ENCODE measurements at places on chromosomes 16 and 17.

GRCh38 chr17:14067347-14067746 lies 2.0 kb upstream of the COX10 start:
- no peak for DNase-seq

- no peak for DNase-seq
Observed at GRCh38 chr16:80175011-80175410, 365.8 kb upstream of the DYNLRB2 start.

- no peak for DNase-seq
Observed at GRCh38 chr16:29714972-29715371, 30.8 kb downstream of the C16orf54 start.

- no peak for DNase-seq
Observed at GRCh38 chr17:28792877-28793661, 49.3 kb downstream of the TRAF4 start.

DNA sequence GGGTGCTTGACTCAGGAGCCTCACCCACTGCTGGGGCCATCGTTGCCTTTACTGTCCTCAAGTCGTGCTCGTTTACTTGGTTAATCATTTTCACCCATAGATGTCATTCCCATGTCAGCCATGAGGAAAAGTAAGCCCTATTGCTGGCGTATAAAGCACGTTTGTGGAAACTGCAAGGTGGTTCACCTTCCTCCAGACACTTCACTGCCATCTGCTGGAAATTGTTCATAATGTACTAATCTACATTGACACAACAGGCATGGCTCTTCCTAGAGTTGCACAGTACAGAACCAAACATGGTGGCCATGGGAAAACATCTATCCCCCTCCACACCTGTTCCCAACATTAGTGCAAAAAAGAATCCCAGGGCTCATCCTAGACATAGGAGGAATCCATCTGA lies 116.6 kb downstream of the ZNF18 start:
- no peak for DNase-seq

- DNase-seq, result no peak
Observed at GRCh38 chr17:61232871-61233270, 166.8 kb upstream of the TBX2 start.

- no peak for DNase-seq
Observed at GRCh38 chr16:2745961-2746360, 6.5 kb upstream of the SRRM2 start.

GRCh38 chr17:8068736-8069586 lies 18.6 kb downstream of the ALOX12B start:
- no peak for DNase-seq

DNA sequence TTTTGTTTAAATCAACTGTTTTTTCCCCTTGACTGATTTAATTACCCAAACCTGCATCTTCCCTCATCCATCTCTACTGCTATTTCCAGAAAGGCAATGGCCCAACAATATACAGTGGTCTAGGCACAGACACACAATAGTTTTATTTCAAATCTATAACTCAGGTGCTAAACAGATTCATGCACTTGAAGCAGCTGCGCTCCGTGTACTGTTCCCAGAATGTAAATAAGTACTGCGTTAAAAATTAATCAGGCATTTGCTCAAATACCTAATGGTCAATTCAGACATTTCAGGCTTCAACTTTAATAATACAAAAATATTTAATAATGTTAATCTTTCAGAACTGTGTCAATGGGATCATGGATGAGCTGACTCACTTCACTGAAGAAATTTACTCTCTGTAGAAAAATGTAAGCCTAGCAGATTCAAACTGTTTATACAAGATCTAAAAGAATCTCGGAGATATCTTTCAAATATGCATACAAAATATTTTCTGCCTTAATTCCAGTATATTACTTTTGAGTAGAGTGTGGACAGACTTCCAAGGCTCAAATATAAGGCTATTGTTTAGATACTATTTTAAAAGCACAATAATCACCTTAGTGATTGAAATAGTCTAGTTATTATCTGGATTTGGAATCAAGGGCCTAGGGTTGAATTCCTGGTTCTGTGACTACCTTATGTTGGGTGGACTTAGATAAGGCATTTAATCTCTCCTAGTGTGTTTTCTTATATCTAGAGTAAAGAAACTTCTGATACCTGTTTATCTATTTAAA lies 97.4 kb upstream of the PSMD7 start:
- DNase-seq, result no peak

DNA sequence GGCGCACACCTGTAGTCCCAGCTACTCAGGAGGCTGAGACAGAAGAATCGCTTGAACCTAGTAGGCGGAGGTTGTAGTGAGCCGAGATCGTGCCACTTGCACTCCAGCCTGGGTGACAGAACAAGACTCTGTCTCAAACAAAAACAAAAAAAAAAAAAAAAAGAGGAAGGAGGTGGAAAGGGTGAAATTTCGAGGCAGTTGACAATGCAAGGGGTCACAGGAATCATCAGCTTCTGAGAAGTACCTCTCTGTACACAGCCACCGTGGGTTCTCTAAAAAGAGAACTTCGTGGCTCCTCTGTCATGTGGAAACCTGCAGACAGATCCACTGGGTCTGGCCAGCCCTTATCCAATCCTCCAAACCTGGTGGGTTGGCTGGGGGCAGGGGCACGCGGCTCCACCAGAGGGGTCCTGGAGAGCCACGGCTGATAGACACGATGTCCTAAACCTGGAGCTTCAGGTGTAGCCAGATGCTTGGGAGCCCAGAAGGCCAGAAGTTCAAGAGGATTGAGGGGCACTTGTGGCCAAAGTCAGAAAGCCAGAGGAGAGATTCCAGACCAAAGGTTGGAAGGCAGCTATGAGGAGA lies 540 bp upstream of the CD300LF start:
- DNase-seq, result no peak

- DNase-seq, result no peak
Observed at GRCh38 chr17:6408276-6408675, 26.6 kb downstream of the AIPL1 start.

- no peak for DNase-seq
Observed at GRCh38 chr16:67608364-67608763, 36.6 kb upstream of the CARMIL2 start.

- no peak for DNase-seq
Observed at GRCh38 chr17:82424863-82425159, 6.4 kb upstream of the OGFOD3 start.

GRCh38 chr16:3999479-4000325 lies 116.5 kb downstream of the ADCY9 start:
- DNase-seq, result peak; percentile 71

DNA sequence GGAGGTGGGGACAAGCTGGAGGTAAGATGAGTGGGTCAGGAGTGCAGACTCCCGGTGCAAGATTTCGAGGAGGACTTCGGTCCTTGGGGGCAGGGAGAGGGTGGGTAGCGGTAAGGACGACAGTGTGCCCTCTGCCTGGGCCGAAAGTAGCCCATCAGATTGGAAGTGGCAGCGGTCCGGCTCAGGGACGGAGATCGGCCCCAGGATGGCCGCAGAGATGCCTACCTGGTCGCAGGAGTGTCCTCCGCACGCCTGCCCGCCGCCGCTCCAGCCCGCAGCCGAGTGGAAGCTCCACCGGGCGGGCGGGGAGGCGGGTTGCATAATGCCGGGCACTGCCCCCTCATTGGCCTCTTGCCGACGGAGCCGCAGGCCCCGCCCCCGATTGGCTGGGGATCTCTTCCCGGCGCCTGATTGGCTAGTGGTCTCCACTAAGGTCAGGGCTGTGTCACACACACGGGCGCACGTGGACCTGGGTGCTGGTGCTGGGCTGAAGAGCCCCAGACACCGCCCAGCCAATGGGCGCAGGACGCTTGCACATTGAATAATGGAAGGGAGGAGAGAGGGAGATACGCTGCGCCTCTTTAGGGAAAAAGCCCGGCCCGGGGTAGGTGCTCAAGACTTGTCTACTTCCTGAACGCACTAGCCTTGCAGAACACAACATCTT lies at the start of gene PER1:
PER1 (minus strand) TSS at position 293 of the 664 bp plus-strand sequence. CDS start 1,698 bp downstream, outside the sequence.
- DNase-seq, result peak; percentile 89

DNA sequence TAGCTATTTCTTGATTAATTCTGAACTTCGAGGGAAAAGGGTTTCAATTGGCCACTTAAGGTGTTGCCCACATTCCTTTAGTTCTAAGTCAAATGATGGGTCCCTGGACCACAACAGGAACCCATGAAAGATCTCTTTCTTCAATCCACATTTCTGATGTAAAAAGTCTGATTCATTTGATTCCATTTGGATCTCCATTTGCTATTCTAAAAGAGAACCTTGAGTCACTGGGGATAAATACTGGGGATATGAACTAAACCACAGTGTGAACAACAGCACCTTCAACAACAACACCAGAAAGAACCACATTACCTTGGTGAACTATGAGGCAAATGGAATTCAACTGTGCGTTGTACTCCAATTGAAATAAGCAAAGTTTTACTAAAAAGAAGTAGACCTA lies 108.9 kb upstream of the IRX5 start:
- no peak for DNase-seq

GRCh38 chr16:51114382-51114781 lies 36.7 kb downstream of the SALL1 start:
- no peak for DNase-seq

DNA sequence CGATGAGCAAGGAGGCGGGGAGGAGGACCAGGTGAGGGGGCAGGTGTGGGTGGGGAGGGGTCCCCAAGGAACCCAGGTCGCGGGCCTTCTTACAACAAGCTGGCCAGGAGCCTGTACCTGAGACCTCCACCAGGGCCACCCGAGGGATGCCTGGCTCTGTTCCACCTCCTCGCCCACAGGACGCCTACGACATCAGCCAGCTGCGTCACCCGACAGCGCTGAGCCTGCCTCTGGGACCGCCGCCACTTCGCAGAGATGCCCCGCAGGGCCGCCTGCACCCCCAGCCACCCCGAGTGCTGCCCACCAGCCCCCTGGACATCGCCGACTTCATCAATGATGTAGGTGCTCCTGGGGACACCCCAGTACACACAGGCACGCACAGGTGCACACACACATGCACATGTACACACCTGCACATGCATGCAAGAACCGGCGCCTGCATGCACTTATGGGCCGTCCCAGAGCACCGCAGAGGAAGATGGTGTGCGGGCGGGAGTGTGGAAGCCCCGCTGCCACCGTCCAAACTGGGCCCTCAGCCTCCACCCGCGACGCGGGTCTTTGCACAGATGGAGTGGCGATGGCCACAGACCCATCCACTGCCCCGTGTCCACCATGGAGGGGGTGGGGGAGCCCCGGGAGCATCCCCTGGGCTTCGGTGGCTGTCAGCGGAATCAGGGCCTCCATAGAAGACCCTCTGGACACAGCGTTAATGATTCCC lies 6.6 kb downstream of the SLC22A31 start:
- DNase-seq, result no peak

- DNase-seq, result no peak
Observed at GRCh38 chr17:16438173-16438556, 22.8 kb downstream of the TRPV2 start.

DNA sequence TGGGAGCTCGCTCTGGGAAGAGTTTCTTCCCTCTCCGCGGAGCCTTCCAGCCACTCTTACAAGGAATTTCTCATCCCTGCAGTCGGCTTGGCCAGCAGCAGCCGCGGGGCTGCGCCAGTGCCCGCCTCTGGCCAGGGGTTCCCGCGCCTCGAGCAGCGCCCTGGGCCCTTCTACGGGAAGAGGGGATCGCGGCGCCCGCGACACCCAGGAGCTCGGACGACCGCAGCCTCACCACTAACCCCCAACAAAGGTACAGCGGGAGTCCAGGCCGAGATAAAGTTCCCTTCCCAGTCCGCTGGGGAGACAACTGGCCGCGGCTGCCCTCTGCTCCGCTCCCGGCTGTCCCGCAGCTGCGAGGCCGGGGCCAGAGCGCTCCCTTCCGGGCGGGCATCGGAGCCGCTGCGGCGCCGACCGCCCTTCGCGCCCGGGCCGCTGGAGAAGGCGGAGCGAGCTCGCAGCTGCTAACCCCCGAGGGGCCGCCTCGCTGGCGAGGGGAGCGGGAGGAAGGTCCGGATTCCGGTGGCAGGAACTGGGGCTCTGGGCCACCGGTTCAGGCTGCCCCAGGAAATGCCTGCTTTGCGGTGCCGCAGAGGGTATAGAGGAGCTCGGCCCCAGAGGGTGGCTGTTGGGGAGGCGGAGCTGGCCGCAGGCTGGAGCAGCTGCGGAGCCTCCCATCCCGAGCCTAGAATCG lies 3.6 kb upstream of the HS3ST3B1 start:
- no peak for DNase-seq
